ENCODE measurements at places on chromosomes 5 and 9.

GRCh38 chr5:143509758-143510221 lies 106.3 kb upstream of the NR3C1 start:
- no peak for DNase-seq

DNA sequence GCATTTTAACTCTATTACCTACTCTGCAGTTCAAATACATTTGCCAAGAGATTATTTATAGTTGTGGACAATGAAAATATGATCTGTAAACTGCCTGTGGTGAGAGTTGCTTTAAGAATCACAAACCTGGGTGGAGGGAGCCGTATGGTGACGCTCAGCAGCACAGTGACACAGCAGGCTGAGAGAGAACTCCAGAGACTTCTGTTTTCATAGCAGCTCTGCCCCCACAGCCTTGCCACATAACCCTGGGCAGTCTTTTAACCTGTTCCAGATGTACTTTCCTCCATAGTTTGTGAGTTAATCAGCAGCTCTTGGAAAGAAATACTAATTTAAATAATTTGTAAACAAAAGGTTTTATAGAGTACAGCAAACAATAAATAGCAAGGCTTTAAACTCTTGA lies 450.5 kb downstream of the ELAVL2 start:
- DNase-seq, result no peak

- DNase-seq, result no peak
Observed at GRCh38 chr5:64592730-64593341, 87.0 kb downstream of the RGS7BP start.

DNA sequence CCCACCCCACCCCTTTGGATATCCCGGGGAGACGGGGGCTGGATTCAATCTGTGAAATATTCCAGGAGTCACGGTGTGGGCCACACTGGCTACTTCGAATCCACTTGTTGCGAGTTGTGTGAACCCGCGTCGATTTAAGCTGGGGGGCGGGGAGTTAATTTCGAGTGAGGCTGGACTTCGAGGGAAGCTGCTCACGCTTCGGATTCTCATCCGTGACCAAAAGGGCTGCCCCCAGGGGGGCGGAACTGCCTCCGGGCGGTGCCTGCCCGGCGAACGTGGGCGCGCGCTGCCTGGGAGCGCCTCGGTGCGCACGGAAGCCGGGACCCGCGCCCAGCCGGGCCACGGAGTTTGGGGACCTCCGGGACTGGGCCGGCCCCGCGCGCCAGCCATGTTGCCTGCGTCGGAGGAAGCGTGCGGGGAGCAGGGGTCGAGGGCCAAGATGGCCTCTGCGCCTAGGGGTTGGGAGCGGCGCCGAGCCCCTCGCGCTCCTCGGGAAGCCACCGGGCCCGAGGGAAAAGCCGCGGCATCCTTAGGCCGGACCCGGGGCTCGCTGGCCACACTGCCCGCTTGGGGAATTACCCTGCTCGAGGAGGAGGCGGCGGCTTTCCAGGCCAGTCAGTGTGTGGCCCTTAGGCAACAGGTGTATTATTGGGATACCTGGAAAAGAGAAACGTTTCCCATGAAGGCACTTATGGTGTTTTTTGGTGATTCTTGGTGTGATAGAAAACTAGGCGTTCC lies 975 bp downstream of the OCLN start:
- peak; percentile 7 for DNase-seq

Measured in stimulated activated naive B cell treated with anti-CD40 and anti-IgM and Interleukin-4, amounts not matched to agents 10 μg/mL and 1 μg/mL and 100 μg/mL, for 72 hours (primary cell).